ENCODE measurements at places on chromosomes 11 and 22.

- no peak for DNase-seq
Measured at GRCh38 chr22:44231233-44231632, 50.5 kb downstream of the PARVG start.

GRCh38 chr11:78564490-78565467 is 9.9 kb downstream of the NARS2 start:
- peak; percentile 67 for DNase-seq

- DNase-seq = no peak
Measured at GRCh38 chr22:44889255-44889878, 120.4 kb downstream of the PHF21B start.

GRCh38 chr11:73249304-73249703 is 22.8 kb upstream of the P2RY6 start:
- no peak for DNase-seq

- DNase-seq = no peak
Measured at GRCh38 chr11:7486781-7487140, 1.5 kb downstream of the OLFML1 start.

- DNase-seq = no peak
Measured at GRCh38 chr11:113705871-113706655, at the start of gene TMPRSS5. TSS of gene TMPRSS5 (minus strand) at chr11:113706308. CDS start at chr11:113706224, 84 bp downstream.

DNA sequence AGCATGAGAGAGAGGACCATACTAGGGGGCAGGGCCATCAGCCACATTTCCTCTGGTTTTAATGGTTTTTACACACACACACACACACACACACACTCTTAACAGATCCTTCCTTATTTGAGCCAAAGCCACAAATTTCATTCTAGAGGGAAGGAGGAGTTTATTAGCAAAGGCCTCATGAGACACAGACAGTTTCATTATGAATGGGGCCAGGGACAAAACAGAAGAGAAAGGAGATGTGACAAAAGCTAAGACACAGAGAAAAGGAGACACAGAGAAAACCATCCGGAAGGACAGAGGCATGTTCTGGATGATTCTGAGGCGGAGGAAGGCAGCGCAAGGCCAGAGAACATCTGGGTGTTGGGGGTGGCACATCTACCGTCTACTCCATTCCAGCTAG is 32.2 kb upstream of the ARFGAP3 start:
- peak; percentile 57 for DNase-seq

DNA sequence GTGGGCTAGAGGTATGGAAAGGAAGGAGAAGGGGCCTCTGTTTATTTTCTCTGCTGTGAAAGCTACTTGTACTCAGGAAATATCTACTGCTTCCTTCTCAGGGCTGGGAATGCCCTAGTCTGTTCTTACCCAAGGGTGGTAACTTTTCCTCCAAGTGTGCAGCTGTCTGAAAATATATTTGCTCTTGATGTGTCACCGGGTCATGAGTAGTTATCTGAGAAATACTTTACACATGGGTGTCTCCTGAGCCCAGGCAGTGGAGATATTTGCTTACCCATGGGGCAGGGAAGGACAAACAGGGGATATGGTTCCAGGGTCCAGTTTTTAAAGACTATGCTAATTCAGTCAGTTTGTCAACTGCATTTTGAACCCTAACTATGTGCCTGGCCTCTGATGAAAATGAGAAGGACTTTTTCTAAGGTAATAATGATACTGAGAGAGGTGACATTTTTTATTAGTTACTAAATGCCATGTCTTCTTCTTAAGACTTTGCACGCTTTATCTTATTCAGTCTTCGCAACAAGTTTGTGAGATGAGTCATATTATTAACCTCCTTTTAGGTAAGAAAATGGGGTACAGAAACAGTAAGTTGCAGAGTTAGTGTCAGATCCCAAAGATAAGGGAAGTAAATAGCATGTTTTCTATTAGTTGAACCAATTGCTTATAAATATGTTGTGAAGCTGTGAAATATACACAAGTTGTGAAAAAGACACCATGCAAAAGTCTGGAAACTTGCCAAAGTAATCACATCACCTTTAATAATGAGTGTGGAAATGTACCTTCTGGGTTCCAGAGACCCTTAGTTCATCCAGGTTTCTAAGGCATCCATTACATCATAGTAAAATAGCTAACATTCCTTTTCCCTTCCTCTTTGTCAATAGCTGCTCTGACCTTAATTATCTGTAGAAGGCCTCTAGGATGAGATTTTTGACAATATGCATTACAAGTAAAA is 22.9 kb downstream of the SYTL2 start:
- no peak for DNase-seq

- DNase-seq = no peak
Measured at GRCh38 chr11:19453651-19454257, 213.0 kb upstream of the E2F8 start.

- DNase-seq = peak; percentile 27
Measured at GRCh38 chr22:30694171-30694639, 469 bp upstream of the OSBP2 start.

GRCh38 chr11:118476676-118477075 is 40.4 kb downstream of the KMT2A start:
- no peak for DNase-seq

GRCh38 chr22:23069502-23070357 is 589 bp upstream of the GNAZ start:
- DNase-seq = peak; percentile 82

DNA sequence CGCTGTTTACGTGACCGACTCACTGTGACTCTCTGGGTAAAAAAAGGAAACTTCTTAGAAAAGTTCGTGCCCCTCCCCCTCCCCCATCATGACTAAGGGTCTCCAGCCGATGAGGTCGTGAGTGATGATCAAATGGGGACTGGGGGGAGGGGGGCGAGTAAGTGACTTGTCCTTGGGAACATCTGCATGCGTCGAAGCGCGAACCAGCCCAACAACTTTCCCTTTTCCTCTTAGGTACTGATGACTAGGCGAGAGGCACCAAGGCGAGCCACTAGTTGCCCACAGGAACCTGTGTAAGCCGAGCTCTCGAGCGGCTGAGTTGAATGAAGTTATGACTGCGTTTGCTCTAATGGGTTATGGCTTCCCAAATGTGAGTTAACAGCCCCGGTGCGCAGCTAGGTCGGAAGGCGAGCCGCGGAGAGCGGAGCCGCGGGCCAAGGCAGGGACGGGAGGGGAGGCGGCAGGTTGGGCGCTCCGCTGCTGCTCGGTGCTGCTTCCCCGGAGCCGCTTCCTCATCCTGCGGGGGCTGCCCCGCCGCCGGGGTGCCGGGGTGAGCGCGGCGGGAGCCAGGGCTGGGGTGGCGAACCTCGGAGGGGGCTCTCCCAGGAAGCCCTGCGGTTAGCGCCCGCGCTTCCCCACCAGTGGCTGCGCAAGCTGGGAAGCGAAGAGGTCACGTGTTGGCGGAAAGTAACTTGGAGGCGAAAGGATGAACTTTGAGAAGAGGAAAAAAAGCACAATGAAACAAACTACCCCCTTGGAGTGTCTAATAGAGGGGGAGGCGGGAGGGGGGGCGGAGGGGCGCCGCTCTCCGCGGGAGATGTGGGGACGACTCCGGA is 22.1 kb upstream of the BDNF start:
- peak; percentile 6 for DNase-seq

DNA sequence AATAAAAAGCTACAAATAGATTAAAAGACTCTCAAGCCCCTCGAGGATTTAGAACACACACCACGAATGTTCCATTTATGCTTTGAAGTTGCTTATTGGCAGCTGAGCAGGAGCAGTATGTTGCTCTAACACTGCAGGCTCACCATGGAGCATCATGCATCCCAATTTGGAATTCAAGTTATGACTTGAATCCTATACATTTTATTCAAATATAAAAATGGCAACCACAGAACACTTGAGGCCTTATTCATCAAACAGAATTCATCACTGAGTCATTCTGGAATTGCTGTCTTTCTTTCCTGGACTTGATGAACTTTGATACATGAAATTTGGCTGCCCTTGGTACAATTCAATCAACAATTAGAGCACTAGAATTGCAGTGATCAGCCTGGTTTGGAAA is 24.5 kb upstream of the BLID start:
- no peak for DNase-seq

GRCh38 chr11:17259519-17259918 is 17.0 kb upstream of the NUCB2 start:
- no peak for DNase-seq

- DNase-seq = no peak
Measured at GRCh38 chr22:45922256-45922655, 54.7 kb downstream of the WNT7B start.

- no peak for DNase-seq
Measured at GRCh38 chr11:69746752-69747742, 28.1 kb downstream of the FGF4 start.

DNA sequence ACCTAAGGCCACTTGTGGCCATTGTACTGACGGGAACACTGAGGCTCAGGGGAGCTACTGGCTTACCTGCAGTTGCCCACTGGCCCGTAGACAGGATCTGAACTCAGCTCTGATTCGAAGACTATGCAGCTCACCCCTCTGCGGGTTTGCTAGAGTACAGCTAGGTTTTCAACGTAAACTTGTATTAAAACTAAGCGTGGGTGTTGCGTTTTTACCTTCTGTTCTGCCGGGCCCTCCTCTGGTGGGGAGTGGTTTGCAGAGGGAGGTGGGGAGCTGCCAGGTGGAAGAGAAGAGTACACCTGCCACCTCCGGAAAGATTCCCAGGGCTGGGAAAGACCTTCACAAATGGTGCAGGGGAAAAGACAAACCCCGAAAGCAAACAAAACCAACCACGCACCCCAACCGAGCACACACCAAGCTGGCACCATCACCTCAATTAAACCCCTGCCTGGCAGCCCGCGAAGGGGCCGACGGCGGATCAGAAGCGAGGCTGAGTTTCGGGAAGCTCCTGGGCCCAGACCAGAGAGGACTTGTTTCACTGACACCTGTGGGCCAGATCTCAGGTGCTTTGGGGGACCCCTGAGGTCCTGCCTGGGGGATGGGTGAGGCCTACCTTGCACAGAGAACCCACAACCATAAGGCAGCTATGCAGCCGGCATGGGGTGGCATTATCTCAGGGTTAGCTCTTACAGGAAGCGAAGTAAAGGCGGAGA is 37.7 kb downstream of the SHISAL1 start:
- DNase-seq = no peak

GRCh38 chr11:44726283-44727113 is at the start of gene TSPAN18:
TSS of gene TSPAN18 (plus strand) at chr11:44726962. CDS start at chr11:44906417, 179,455 bp downstream.
- DNase-seq = no peak

DNA sequence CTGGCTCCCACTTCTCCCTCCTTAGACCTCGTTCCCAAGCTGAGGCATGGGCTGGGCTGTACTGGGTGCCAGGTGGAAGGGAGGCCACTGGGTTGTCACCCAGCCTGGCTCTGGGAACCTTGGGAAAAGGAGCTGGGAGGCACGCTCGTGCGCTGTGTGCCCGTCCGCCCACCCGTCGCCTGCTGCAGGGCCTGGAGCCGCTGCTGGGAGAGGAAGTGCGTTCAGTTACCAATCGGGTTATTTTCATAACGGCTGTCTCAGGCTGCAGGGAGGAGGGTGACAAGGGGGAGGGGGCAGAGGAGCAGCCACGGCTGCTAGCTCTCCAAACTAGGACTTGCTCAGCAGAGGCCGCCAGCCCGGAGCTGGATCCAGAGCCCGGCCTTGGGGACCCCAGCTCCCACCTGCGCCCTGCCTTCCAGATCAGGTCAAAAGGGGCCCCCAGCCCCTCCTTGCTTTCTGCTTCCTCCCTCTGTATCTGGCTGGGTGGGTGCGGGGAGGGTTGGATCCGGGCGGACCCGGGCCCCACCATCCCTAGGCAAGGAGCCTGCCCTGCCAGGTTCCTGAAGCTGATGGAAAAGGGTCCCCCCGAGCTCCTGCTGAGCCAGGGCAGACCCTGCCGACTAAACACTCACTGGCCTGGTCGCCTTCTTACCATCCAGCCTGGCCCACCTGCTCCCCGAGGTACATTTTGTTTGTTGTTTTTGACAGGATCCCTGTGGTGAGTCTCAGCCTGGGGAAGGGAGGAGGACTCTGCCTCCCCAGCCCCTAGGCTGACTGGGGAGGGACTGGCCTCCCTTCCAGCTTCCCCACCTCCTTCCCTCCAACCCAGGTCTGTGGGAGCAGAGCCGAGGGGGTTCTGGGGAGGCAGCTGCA is 14.3 kb downstream of the DGKZ start:
- peak; percentile 76 for DNase-seq

DNA sequence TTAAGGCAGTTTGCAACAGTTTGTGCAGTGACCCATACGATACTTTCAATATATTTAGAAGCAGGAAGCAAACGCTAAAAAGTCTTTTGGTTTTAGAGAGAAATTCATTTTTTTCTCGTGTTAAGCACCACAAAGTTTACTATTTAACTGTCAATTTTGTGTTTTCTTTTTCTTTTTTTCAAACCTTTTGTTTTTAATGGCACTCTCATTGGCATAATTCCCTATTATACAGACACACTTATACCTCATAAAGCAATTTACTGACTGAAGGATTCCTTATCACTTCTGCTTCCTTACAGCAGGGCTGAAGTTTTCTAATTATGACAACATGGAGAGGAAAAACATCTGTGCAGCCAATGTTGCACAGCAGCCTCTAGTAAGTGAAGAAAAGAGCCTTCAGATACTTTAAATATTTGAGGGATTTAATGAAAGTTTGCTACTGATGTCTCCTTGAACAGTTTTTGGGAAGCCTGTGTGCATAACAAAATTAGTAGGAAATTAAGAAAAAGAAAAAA is 2191.2 kb downstream of the LRRC4C start:
- no peak for DNase-seq

DNA sequence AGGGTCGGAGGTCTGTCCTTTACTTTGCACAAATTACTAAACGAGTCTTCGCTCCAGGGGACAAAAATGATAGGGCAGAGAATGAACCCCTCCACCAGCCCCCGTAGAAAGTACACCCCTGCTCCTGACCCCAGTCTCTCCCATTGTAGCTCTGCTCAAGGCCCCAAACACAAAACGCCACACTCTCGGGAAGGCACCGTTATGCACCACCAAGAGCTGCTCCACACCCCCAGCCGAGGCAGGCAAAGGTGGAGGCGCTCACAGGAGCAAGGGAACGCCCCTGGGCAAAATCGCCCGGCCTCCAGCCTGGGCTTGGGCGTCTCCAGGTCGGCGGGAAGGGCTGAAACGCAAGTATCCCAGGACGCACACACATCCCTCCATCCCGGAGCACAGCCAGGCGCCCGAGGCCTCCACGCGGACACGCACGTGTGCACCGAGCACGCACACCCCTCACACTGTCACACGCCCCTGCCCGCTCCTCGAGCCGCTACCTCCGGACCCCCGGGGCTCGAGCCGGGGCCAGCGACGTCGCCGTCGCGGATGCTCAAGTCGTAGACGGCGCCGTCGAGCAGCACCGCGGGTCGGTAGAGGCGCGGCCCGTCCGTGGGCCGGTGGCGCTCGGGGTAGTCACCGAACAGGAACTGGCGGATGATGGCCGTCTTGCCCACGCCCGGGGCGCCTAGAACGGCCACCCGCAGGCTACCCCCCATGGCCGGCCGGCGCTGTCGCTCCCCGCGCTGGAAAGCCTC is 786 bp downstream of the RASL10A start:
- no peak for DNase-seq

DNA sequence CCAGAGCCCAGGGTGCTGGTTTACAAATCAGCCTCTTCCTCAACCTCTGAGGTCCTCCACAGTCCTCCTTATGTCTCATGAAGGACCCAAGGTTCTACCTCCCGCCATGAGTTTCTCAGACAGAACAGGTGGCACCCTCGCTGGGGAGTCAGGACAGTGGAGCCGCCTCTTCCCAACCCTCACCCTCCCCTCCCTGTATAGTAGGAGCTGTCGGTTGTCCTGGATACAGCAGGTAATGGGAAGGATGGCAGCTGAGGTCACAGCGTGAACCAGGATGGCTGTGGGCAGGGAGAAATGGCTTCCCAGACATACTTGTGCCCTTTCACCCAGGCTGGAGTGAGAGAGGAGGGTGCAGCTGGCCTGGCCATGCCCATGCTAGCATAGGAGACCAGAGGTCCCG is 134.6 kb downstream of the CHST1 start:
- DNase-seq = no peak

All from activated CD4-positive, alpha-beta T cell treated with anti-CD3 and anti-CD28 coated beads, Interleukin-2, Interleukin-4, amounts not matched to agents 100 ng/mL and 50 ng/mL, durations not matched to agents 16 hours and 8 hours (primary cell).